ENCODE measurements at places on chromosomes 7 and 10. TPM values are rescaled to one million over a fixed set of nuclear protein-coding genes. Genes with fewer than 3 reads are reported as not detected.

- DNase-seq = peak; percentile 44
These were observed 1196.9 kb downstream of the SORCS3 start for GRCh38 chr10:105837951-105838350.

GRCh38 chr10:99431190-99431760 lies 851 bp upstream of the GOT1 start:
- no peak for DNase-seq

- DNase-seq = peak; percentile 12
These were observed 73.8 kb downstream of the SHOC2 start for GRCh38 chr10:110993024-110993693.

ADAM8 gene
- 8.5 TPM for total RNA-seq

DNA sequence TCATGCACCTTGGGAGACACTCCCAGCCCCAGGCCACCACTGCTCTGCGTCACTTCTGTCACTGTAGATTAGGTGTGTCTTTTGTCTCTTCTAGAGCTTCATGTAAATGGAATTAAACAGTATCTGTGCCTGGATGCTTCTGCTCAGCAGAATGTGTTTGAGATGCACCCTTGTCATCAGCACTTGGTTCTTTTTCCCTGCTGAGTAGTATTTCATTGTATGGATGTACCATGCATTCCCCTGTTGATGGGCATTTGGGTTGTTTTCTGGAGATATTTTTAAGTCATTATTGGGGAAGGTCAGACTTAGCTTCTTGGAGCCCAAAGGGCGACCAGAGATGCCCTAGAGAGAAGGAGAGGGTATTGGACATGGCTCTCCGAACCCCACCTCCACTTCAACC lies 124.3 kb upstream of the MACROH2A2 start:
- DNase-seq = no peak

SYT15B gene
- total RNA-seq = 0.13 TPM

DNA sequence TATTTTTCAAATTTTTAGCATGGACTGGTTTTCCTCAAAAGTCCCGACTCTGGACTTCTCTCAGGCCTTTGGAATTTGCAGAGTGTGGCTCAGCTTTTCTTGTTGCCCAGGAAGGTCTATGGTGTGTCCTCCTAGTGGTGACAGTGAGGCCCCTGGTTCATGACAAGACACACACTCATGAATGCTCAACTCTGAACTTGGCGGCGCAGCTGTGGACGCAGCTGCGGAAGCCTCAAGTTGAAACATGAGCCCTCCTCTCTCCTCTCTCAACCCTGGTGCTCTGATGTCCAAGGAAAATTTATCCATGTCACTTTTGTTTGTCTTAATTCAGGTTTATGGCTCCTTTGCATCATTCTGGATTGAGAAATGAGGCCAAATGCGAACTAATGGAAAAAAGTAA lies 183.9 kb downstream of the HECW1 start:
- DNase-seq = no peak

GRCh38 chr10:129719889-129720590 lies 244.0 kb downstream of the EBF3 start:
- no peak for DNase-seq

TUBAL3 gene
- total RNA-seq = not detected

DNA sequence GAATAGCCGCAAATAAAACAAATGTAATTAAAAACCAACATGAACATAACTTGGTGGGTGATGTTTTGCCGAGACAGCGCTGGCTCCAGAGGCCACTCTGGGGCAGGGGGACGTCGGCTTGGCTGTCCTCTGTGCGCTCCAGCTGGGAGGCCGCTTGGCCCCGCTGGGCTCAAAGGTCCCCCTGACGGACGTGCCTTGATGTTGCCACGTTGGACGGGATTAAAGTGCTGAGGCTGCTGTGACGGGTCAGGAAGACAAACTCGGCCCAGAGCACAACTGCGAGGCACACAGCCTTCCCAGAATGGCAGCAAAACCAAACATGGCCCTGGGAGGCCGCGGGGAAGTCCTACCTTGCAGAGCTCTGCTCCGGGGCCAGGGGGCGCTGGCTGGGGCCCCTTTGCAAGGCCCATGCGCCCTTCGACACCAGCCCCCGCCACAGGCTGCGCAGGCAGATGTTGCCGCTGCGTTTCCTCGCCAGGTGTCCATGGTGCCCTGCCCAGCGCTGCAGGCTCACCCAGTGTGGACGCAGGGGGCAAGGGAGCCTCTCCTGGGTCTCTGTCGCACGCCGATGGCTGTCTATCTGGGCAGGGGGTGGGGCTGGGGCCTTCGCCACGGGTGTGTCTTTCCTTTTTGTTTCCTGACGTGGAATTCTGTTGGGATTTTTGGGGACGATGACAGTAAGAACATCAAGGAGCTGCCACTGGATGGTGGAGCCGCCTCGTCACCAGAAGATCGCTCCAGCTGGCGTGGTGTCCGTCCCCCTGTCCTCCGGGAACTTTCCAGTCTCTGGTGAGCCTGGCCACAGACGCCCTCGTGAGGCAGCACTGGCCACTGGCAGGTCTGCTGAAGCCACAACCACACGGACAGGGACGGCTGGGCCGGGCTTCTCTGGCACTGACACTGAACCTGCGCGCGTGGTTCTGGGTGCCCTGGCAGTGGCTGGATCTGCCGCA lies 99.6 kb upstream of the DIP2C start:
- no peak for DNase-seq

GRCh38 chr7:33669251-33669670 lies 236.1 kb upstream of the BMPER start:
- no peak for DNase-seq

GRCh38 chr7:69047151-69047754 lies 551.0 kb upstream of the AUTS2 start:
- DNase-seq = no peak

CALN1 gene
- total RNA-seq = not detected

GRM8 gene
- not detected for total RNA-seq

SLC13A1 gene
- not detected for total RNA-seq

DNA sequence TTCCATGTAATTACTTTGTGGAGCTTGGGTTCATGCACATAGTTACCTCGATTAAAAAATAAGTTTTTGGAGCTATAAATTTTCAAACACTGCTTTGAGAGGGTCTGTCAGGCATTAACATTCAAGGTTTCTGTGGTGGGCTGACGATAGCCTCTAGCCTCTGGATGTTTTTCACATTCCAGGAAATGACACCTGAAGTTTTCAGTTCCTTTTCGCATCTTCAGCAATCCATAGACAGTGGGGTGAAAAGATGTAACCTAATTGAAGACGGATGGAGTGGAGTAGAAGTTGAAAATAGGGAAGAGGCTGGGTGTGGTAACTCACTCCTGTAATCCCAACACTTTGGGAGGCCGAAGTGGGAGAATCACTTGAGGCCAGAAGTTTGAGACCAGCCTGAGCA lies 197.7 kb downstream of the AUTS2 start:
- no peak for DNase-seq

BCL7B gene
- total RNA-seq = 64.6 TPM

GRCh38 chr10:67259319-67259929 lies 333.6 kb downstream of the LRRTM3 start:
- no peak for DNase-seq

TMEM184A gene
- total RNA-seq = not detected

DNA sequence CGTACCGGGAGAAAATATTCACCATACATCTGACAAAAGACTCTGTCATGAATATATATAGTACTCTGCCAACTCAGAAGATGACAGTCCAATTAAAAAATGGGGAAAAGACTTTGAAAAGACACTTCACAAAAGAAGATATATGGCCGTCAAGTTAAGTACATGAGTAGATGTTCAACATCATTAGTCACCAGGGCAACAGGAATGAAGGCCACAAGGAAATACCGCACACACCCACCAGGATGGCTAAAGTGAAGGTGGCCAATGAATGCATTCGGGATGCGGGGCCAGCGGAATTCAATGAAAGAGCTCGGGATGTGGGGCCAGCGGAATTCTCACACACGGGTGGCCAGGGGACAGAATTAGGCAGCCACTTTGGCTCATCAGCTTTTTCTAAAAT lies 42.2 kb downstream of the MAD1L1 start:
- no peak for DNase-seq

DNA sequence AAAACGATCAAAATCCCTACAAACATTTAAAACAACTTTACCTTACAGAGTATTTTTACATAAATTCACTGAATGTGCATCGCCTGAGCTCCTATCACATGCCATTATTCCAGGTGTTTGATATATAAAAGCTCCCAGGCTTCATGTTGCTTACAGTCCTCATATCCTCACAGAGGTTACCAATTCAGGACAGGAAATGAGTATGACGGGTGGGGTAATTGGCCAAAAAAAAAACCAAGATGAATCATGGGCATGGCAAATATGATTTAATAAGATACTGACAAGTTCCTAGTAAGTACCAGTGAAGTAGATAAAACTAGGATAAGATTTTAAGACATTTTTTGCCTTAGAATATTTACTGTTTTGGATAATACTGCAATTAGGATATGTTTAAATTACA lies 135.8 kb downstream of the KMT2E start:
- no peak for DNase-seq

GRCh38 chr10:27815261-27815660 lies 69.6 kb upstream of the MKX start:
- DNase-seq = no peak

- DNase-seq = no peak
These were observed 1.5 kb upstream of the DLX5 start for GRCh38 chr7:97025983-97026714.

GRCh38 chr10:71093531-71093930 lies 118.8 kb upstream of the UNC5B start:
- no peak for DNase-seq

DNA sequence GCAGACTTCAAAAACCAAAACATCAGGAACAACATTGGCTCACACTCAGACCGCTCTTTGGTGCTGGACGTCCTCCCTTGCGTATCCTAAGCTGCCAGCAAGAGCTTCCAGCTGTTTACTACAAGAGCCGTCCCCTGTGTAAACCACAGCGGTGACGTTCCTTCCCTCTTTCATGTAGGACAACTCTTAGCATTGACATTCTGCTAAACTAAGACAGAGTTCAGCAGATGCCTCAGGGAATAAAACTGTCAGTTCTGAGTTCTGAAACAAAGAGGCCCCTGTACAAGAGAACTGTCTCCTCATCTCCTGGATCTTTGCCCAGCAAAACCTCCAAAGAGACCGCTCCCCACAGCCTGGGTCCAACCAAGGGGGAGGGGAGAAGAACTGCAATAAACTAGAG lies 57.8 kb upstream of the OPALIN start:
- DNase-seq = no peak

GRCh38 chr10:9023206-9023605 lies 968.7 kb downstream of the GATA3 start:
- DNase-seq = no peak

DNA sequence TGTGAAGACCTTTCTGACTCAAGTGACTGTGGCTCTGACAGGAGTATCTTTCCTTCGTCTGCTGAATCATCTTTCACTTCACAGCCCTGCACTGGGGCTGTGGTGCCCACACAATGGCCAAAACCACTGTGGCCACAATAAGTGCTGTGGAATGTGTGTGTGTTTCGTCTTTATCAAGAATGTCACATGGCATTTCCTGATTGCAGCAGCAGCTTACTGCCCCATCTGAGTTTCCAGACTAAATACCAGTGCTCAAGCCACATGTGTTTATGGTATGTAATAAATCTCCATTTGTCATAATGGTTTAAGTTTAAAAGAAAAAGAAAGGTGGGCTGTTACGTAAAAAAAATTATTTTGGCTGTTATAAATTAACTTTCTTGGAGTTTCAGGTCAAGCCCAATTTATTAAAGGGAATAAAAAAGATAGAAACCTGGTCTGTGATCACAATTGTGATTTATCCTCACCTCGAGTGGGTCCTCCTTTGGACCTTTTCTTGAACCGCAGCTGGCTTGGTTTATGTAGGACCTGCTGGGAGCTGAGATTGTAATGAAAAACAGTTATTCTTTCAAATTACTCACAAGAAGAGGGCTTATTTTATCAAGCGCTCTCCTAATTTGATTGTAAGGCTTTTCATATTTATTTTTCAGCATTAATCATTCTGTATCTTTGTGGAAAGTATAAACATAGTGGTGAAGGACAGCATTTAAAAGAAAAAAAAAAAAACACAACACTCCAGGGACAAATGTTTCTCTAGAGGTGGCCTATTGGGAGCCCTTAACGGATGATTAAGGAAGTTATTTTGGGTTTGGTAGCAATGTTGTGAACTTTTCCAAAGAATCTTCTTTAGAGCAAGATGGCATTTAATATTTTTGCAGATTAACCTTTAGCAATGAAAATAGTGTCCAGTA lies 116.2 kb downstream of the LRMDA start:
- DNase-seq = no peak

CXCL12 gene
- not detected for total RNA-seq

- no peak for DNase-seq
These were observed 93.2 kb upstream of the DGKB start for GRCh38 chr7:14995774-14996173.

NEURL1 gene
- total RNA-seq = 1.3 TPM

DNA sequence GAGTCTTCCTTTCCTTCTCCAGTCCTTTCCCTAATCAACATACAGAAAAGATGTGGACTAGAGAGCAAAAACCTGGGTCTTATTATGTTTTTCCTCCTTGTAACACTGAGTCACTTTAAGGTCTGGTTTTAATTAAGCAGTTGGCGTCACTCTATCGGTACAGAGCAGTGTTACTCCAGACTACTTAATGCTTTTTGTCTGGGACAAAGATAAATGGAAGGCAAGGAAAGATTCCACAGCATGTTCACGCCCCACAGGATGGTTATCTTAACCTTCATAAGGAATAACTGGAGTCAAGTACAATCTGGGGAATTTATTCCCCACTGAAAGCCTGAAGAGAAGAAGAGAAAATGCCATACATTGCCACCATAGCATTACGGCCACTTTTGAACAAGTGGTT lies 145.7 kb downstream of the ELAPOR2 start:
- DNase-seq = no peak

DNA sequence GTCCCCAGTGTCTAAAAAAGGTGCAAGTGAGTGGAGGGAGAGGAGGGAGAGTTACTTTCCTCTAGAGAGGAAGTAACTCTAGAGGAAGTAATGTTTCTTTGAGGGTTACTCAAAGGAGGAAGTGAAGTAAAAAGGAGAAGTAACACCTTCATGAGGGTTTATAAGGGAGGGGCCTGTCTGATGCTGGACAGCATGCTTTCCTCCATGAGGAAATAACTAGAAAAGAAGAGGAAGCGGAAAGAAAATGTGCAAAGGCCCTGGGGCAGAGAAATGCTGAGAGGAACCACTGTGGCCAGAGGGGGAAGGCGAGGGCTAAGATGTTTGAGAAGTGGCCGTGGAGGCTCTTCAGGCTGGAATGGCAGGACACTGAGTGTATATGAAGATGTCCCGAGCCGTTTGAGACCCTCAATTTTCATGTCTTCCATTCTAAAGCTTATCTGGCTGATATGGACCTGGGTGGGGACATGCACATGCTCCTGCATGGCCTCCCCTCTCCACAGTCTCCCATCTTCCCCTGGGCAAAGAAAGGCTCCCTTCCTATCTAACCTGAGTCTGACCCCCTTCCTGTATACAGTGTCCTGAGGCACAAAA lies 3.4 kb upstream of the SLC18A2 start:
- no peak for DNase-seq

- DNase-seq = no peak
These were observed 28.1 kb upstream of the ELN start for GRCh38 chr7:73999664-74000435.

GRCh38 chr7:1897076-1897860 lies 227.2 kb downstream of the ELFN1 start:
- no peak for DNase-seq

Measured in naive thymus-derived CD8-positive, alpha-beta T cell (primary cell).